ENCODE measurements at places on chromosomes 13 and 19.

GRCh38 chr19:33339016-33339984, 34.2 kb upstream of the CEBPG start:
- no peak for DNase-seq

GRCh38 chr13:36288794-36289391, 8.7 kb downstream of the CCDC169 start:
- peak; percentile 16 for DNase-seq

GRCh38 chr19:49097453-49098288, 12.4 kb downstream of the SNRNP70 start:
- DNase-seq = peak; percentile 86

GRCh38 chr19:18239303-18239702, 13.1 kb upstream of the PDE4C start:
- DNase-seq = no peak

- no peak for DNase-seq
Measured at GRCh38 chr13:109816112-109816807, 29.9 kb upstream of the IRS2 start.

All from KBM-7 (cell line).